ENCODE measurements at places on chromosomes 16 and 17. TPM values are rescaled to one million over a fixed set of nuclear protein-coding genes. Genes with fewer than 3 reads are reported as not detected.

- DNase-seq = no peak
Observed at GRCh38 chr17:80859002-80859941, 132.4 kb upstream of the CHMP6 start.

- DNase-seq = no peak
Observed at GRCh38 chr16:10601444-10602408, 21.3 kb upstream of the EMP2 start.

GRCh38 chr17:76145231-76146052 lies 4.4 kb upstream of the FOXJ1 start:
- DNase-seq = peak; percentile 75

DNA sequence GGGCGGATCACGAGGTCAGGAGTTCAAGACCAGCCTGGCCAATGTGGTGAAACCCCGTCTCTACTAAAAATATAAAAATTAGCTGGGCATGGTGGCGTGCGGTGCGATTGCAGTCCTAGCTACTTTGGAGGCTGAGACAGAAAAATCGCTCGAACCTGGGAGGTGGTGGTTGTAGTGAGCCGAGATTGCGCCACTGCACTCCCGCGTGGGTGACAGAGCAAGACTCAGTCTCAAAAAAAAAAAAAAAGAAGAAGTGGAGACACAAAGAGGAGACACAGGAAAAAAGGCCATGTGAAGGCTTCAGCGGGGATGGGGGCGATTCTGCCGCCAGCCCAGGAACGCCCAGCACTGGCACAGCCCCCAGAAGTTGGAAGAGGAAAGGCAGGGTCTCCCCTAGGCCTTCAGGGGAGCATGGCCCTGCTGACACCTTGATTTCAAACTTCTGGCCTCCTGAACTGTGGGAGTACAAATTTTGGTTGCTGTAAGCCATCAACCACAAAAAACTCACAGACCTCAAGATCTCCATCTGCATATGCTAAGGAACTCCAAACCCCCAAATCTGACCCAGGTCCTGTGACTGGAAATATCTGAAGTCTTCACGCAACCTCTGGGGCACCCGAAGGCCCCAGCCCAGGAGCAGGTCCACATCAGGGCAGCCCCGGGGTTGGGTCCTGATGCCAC lies 7.0 kb downstream of the SGSH start:
- peak; percentile 43 for DNase-seq

DNA sequence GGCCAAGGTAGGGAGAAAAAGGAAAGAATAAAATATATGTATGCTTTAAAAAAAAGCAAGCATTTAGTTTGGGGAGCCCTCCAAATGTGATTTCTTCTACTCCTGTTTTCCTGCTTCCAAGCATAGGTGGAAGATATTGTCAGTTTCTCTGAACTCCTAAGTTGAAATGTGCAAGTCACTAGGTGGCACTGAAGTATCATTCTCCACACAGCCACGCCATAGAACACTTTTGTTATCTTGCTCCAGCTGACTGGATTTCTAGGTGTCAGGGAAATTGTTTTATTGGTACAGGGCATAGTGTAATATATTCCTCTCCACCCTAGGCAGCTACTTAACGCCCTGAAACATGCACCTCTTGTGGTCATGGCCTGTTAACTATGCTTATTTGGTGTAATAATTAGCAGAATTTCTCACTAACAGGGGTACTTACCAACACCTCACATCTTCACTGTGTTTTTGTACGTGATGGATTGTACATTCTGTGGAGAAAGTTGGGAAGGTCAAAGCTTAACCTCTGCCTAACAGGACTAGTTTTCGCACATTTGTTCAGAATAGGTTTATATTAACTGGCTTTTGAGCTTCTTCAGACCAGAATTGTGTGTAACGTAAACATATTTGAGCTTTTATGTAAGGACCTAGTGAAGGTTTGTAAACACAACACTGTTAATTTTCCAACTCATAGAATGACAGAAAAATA lies 69.3 kb downstream of the FTO start:
- peak; percentile 40 for DNase-seq

DNA sequence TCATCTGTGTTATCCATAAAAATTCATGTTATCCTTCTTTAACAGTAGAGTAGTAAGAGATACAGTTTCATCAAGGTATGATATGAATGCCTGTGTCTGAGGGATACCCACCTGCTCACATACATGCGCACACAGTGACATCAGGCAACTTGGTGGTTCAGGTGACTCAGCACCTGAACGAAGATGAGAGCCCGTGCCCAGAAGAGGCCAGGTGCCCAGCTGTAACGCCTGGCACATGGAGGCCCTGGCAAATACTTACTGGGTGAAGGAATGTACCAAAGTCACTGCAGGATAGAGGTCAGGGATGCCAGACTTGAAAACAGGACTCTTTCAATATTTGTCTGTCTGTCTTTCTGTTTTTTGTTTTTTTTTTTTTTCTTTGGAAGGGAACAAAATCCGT lies 72.6 kb upstream of the LGALS9 start:
- no peak for DNase-seq

- no peak for DNase-seq
Observed at GRCh38 chr16:67702130-67702529, 17.0 kb downstream of the GFOD2 start.

GRCh38 chr17:21149621-21150020 lies 22.9 kb downstream of the DHRS7B start:
- no peak for DNase-seq

DNA sequence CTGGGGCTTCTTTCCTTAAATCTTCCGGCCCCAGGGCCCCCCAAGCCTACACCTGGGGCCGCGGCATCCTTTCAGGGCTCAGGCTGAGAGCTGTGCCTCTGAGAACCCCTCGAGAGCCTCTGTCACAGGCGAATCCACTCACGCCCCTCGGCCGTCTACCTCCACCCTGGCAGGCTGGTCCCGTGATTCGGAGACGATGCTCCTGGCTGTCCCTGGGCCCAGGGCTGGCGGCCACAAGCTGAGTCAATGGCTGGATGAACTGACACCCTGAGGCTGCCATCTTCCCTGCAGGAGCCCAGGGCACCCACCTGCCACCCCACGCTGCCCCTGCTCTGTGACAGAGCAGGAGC lies 4.4 kb downstream of the TEPSIN start:
- DNase-seq = no peak

- DNase-seq = no peak
Observed at GRCh38 chr17:50889528-50890118, 23.5 kb upstream of the TOB1 start.

- DNase-seq = no peak
Observed at GRCh38 chr17:49545007-49545660, 30.5 kb upstream of the NXPH3 start.

- DNase-seq = no peak
Observed at GRCh38 chr17:9020824-9021157, 519 bp upstream of the NTN1 start.

- DNase-seq = no peak
Observed at GRCh38 chr16:50183316-50183715, 30.2 kb downstream of the TENT4B start.

DNA sequence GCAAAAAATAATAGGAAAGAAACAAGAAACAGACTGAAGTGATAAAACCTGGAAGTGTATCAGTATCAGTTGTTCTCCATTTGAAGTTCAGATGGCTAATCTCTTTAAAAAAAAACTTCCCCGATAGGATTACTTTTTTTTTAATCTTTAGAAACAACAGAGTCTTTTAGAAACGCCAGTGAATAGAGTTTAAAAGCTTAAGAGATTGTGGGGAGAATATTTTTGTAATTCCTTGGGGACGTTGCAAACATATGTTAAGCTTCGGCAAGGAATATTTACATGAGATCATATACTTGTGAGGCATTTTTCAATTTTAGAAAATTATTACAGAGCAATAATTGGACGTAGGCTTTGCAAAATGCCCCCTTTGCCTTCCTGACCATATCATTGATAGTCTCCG lies 13.2 kb downstream of the MAF start:
- DNase-seq = no peak

DNA sequence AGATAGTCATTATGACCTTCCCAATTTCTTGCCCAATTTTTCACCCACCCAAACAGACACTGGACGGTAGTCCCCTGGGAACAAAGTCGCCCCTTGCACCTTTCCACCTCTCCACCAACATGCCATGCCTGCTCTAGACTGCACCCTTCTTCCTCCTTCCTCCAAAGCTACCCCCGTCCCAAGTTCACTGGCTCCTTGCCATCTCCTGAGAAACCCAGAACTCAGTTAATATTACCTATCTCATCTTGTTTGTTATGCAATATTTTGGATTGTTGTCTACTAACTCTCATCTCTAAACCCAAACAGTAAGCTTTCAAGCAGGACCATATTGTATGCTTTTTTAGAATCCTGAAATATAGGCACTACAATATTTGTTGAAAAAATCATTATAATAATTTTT lies 63.3 kb downstream of the USP31 start:
- no peak for DNase-seq

DNA sequence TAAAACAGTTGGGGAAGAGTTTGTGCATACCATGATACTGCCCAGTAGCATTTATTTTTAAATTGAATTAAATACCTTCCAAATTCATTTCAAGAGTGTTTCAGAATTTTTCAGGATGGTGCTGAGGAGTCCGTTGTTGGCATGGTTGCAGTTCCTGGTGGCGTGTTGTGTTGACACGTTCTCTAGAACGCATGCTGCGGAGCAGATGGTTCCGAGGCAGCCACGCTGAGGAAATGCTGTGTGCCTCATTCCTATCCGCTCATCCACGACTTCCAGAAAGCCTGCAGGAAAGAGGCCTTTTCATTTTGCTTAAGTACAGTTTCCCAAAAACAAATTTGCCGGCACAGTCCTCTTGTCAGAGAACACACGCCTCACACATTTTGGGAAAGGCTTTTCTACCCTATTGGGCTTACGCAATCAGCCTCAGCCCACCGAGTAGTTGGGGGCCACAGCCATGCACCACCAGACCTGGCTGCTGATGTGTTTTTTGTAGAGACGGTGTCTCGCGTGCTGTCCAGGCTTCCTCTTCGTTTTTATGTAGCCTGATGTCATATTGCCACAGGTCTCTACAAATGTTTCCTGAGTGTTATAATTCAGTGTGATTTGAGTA lies 32.1 kb upstream of the IL17C start:
- DNase-seq = no peak

DNA sequence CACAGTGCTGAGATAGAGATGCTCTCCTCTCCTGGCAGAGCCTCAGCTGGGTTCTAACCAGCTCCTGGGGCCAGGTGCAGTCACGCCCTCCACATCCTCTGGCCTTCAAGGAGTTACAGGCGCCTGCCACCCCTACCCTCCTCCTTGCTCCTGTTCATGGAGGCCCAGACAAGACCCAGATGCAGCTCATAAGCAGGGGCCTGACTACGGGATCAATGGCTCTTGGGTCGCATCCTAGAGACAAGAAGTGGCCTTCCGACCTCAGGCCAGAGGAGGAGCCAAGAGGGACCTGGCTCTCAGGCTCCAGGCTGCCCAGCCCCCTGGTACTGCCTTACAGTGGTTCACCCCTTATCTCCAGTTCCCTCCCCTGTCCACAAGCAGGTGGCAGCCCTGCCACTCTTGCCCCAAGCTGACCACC lies 23.0 kb downstream of the ARHGAP27 start:
- peak; percentile 41 for DNase-seq

DNA sequence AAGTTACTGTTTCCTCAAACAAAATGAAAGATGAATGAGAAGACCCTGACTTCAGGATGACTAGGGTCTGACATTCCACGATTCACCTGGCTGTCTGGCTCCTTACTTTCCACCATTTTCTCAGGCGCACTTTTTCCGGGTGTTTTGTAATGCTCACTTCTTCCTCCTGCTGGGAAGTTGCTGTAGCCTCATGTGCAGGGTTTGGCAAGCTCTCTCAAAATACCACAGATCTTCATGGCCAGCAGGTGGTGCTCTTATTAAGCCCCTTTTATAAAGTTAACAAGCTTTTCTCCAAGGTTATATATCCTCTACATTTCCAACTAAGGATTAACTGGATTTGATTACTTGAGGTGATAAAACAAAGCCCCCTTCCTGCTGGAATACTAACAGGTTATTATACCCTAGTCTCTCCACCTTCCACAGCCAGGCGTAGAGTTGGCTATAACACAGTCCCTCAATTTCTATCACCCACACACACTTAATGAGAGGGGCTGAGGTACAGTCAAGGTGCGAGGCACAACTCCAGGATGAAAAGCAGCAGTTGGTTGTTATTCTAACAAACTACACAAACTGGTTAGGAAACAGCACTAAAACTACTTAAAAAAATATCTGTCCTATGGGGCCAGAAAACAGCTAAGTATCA lies 45.4 kb downstream of the STH start:
- DNase-seq = peak; percentile 67

DNA sequence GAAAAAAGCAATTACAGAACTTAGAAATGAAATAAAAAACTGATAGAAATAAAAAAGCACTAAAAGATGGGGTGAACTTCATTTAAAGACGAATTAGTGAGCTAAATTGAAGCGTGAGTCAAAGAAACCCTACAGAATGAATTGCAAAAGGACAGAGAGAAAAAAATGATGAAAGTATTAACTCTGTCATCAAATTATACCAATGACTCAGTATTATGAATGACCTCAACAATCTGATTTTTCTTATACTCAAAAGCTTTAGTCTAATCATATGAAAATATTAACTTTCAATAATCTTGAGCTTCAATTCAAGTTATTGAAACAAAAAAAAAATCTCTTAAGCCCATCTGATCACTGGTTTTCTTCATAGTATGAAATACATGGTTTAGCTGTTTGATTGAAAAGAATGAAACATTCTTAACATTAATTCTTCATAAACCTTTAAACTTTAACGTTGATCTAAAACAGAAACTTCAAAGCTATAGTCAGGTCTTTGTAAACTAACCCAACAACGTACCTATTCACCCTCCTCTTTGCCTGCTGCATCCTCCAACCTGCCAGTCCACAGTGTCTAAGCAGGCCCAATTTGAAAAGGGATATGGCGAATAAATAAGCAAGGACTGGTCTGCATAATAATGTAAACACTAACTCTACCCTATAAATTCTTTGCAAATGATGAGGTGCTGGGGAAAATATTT lies 6.6 kb downstream of the ABCA5 start:
- no peak for DNase-seq

GRCh38 chr17:49858796-49859195 lies 10.9 kb upstream of the TAC4 start:
- DNase-seq = no peak

GRCh38 chr16:83244057-83244456 lies 563.7 kb upstream of the HSBP1 start:
- DNase-seq = no peak

DNA sequence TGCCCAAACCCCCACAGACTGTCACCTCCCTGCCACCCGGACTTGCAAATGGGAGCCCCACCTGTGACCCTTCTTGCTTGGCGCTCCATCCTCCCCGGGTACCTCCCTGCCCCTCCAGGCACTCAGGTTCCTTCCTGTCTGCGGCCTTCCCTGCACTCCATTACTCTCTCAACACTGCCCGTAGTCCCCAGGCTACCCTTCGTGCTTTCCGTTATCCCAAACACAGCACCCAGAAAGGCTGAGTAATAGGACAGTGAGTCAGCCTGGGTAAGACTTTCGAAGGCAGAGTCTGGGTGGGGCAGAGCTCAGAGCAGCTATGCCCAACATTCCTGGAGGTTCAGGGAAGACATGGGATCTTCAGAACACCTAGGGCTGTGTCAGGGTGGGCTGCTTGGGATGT lies 16.6 kb upstream of the C16orf74 start:
- no peak for DNase-seq

The TSPAN10 gene
- total RNA-seq = 1.6 TPM

The TBX21 gene
- 8.4 TPM for total RNA-seq

The TMEM220 gene
- 7.4 TPM for total RNA-seq

The CCL4 gene
- 8.8 TPM for total RNA-seq

The CA10 gene
- not detected for total RNA-seq

The SLC4A1 gene
- 0.22 TPM for total RNA-seq

The UTS2R gene
- not detected for total RNA-seq

The ASPA gene
- total RNA-seq = not detected

The CCL17 gene
- total RNA-seq = not detected

The FOXC2 gene
- total RNA-seq = not detected

The SIRT7 gene
- 83.2 TPM for total RNA-seq
